ENCODE measurements at places on chromosomes 5 and 9. TPM values are rescaled to one million over a fixed set of nuclear protein-coding genes. Genes with fewer than 3 reads are reported as not detected.

GRCh38 chr5:13976867-13977830, 32.7 kb upstream of the DNAH5 start:
- DNase-seq = no peak
- no peaks in the 10 kb centered on the region for H3K36me3 ChIP-seq
- no peaks in the 10 kb centered on the region for H3K4me1 ChIP-seq
- no peaks in the 10 kb centered on the region for H3K27me3 ChIP-seq
- H3K4me3 ChIP-seq = no peak overlapping the region

- no peaks in the 10 kb centered on the region for H3K27me3 ChIP-seq
- H3K36me3 ChIP-seq = no peaks in the 10 kb centered on the region
- H3K4me1 ChIP-seq = peaks cover 8% of the 10 kb centered on the region
- no peak for DNase-seq
- H3K4me3 ChIP-seq = no peak overlapping the region
These were observed 17.1 kb upstream of the TOR1B start for GRCh38 chr9:129785866-129786265.

- H3K4me1 ChIP-seq = peaks cover 17% of the 10 kb centered on the region
- H3K27me3 ChIP-seq = no peaks in the 10 kb centered on the region
- DNase-seq = no peak
- no peak overlapping the region for H3K27ac ChIP-seq
- H3K4me3 ChIP-seq = no peak overlapping the region
These were observed 8.7 kb upstream of the GFI1B start for GRCh38 chr9:132969783-132970182.

- H3K4me1 ChIP-seq = peaks cover 15% of the 10 kb centered on the region
- H3K36me3 ChIP-seq = no peaks in the 10 kb centered on the region
- DNase-seq = no peak
- no peak overlapping the region for H3K4me3 ChIP-seq
- no peaks in the 10 kb centered on the region for H3K27me3 ChIP-seq
These were observed 175.4 kb downstream of the SLIT3 start for GRCh38 chr5:169125571-169125970.

- no peaks in the 10 kb centered on the region for H3K4me1 ChIP-seq
- H3K36me3 ChIP-seq = no peaks in the 10 kb centered on the region
- no peak overlapping the region for H3K27ac ChIP-seq
- DNase-seq = no peak
These were observed 88.8 kb downstream of the FER start for GRCh38 chr5:108836492-108836891.

DNA sequence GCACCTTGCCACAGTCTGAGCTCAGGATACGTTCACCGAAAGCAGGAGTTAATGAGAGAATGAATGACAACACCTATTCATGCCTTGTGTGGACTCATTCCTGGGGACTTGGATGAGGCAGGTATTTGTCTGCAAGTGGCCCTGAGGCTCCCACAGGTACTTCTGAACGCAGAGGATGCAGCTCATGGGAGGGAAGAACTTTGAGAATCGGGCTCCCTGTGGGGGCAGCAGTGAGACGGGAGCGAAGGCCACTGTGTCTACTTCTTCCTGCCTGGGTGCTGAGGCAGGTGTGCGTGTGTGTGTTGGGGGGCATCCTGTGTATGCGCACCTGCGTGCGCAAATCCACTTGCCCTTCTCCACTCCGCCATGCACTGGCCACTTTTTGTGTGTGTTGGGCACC, 42.2 kb downstream of the PTPN3 start:
- H3K36me3 ChIP-seq = peaks cover 4% of the 10 kb centered on the region
- H3K4me3 ChIP-seq = no peak overlapping the region
- no peaks in the 10 kb centered on the region for H3K27me3 ChIP-seq
- peaks cover 8% of the 10 kb centered on the region for H3K4me1 ChIP-seq
- DNase-seq = no peak
- no peak overlapping the region for H3K27ac ChIP-seq

GRCh38 chr9:72424131-72424530, 59.1 kb upstream of the ZFAND5 start:
- no peak for DNase-seq
- no peaks in the 10 kb centered on the region for H3K4me1 ChIP-seq
- no peak overlapping the region for H3K4me3 ChIP-seq
- no peak overlapping the region for H3K27ac ChIP-seq

DNA sequence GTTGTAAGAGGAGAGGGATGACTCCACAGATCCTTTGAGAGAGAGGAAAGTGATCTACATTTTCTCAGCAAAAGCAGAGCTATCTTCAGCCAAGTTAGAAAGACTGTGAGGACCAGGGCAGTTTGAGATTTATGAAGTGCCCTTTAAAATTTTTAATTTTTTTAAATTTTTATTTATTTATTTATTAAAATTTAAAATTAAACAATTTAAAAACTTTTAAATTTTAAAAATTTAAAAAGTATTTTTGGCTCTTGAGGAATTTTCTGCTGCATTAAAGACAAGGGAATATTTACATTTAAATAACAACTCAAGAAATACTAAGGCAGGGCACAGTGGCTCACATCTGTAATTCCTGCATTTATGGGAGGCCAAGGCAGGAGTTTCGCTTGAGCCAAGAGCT, 30.4 kb upstream of the OCLN start:
- H3K4me3 ChIP-seq = no peak overlapping the region
- no peaks in the 10 kb centered on the region for H3K36me3 ChIP-seq
- no peaks in the 10 kb centered on the region for H3K27me3 ChIP-seq
- no peak overlapping the region for H3K27ac ChIP-seq
- no peaks in the 10 kb centered on the region for H3K4me1 ChIP-seq

DNA sequence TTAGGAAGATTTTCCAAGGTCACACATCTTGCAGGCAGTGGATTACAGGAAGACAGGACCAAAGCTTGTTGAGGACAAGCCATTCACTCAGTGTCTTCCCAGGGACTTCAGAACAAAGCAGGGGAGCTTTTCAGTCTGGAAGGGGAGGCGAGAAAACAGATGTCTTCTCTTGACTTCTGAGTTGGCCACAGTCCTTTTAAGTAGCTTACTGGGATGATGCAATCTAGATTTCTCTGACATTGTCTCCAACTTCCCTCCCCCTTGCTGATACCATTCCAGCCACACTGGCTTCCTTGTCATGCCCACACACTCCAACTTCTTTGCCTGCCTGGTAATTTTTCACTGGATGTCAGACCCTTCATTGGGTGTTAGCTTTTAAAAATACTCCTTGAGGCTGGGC, 174.2 kb upstream of the TBC1D2 start:
- H3K27ac ChIP-seq = no peak overlapping the region
- DNase-seq = no peak
- H3K4me3 ChIP-seq = no peak overlapping the region
- H3K36me3 ChIP-seq = no peaks in the 10 kb centered on the region
- H3K27me3 ChIP-seq = no peaks in the 10 kb centered on the region
- H3K4me1 ChIP-seq = no peaks in the 10 kb centered on the region

DNA sequence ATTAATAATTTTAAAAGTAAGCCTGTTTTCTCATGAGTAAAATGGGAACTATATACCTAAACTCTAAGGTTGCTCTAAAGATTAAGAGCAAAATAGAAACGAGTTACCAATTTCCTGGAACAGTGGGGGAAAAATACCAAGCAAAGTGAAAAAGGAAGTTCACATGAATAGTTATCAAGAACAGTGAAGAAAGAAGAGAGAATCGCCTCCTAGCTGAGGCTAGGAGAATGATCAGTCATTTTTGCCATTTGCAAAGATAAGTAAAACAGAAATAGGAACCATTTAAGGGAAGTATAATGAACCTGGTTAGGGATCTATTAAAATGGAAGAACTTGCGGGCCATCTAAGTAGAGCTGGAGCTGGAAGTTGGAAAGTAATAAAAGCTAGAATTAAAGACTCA, 50.7 kb downstream of the P4HA2 start:
- H3K27ac ChIP-seq = no peak overlapping the region
- no peak for DNase-seq
- no peaks in the 10 kb centered on the region for H3K36me3 ChIP-seq
- H3K4me1 ChIP-seq = peaks cover 5% of the 10 kb centered on the region
- no peaks in the 10 kb centered on the region for H3K27me3 ChIP-seq

GRCh38 chr9:105070176-105070575, 142.2 kb upstream of the ABCA1 start:
- H3K4me3 ChIP-seq = no peak overlapping the region
- no peak overlapping the region for H3K27ac ChIP-seq
- H3K4me1 ChIP-seq = peaks cover 11% of the 10 kb centered on the region
- no peaks in the 10 kb centered on the region for H3K27me3 ChIP-seq
- no peak for DNase-seq
- H3K36me3 ChIP-seq = no peaks in the 10 kb centered on the region

DNA sequence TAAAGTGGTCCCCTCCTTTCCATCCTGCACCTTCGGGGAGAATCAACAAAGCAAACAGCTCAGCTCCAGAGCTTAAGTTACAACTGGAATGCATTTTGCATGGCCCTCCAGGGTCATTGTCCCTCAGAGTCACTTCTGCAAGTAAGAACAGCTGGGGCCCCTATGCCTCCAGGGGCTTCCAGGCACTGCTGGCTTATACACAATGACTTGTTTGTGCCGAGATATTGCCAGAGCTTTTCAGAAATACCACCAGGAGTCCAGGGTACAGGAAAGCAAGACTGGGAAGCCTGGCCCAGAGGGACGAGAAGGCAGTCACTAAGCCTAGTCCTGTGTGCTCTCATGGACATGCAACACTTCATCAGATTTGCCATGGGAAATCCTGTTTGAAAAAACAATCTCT, 11.3 kb downstream of the FRMD3 start:
- no peak for DNase-seq
- no peak overlapping the region for H3K4me3 ChIP-seq
- H3K27ac ChIP-seq = no peak overlapping the region
- H3K4me1 ChIP-seq = no peaks in the 10 kb centered on the region
- H3K36me3 ChIP-seq = no peaks in the 10 kb centered on the region

DNA sequence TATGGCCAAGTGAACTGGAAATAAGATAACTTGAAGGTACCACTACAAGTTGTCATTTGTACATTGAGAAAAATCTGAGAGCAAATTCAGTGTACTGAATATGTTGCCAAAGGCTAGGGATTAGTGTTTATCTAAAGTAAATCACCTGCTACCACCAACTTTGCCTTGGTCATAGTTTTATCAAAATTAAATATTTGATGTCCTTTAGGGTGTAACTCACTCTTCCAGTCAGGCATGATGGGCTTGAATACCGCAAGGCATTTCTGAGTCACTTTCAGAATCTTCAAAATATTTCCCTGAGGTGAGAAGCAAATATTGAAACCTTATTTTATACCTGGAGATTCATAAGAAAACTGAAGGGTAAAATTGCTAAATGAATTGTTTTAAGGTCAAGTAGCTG, 1338.6 kb upstream of the ACO1 start:
- H3K4me3 ChIP-seq = no peak overlapping the region
- DNase-seq = peak; percentile 54
- H3K27me3 ChIP-seq = no peaks in the 10 kb centered on the region
- H3K36me3 ChIP-seq = no peaks in the 10 kb centered on the region

- H3K36me3 ChIP-seq = peaks cover 8% of the 10 kb centered on the region
- H3K4me3 ChIP-seq = no peak overlapping the region
- H3K27me3 ChIP-seq = no peaks in the 10 kb centered on the region
- DNase-seq = no peak
These were observed 49.4 kb downstream of the NUP214 start for GRCh38 chr9:131174681-131175239.

GRCh38 chr9:109086221-109086620, 33.5 kb downstream of the TMEM245 start:
- no peak overlapping the region for H3K4me3 ChIP-seq
- peaks cover 9% of the 10 kb centered on the region for H3K4me1 ChIP-seq
- H3K27me3 ChIP-seq = no peaks in the 10 kb centered on the region
- no peak overlapping the region for H3K27ac ChIP-seq
- no peak for DNase-seq
- H3K36me3 ChIP-seq = peaks cover 19% of the 10 kb centered on the region

- DNase-seq = no peak
- no peaks in the 10 kb centered on the region for H3K4me1 ChIP-seq
- no peak overlapping the region for H3K4me3 ChIP-seq
- H3K27me3 ChIP-seq = no peaks in the 10 kb centered on the region
- H3K36me3 ChIP-seq = no peaks in the 10 kb centered on the region
These were observed 321.2 kb upstream of the CCNH start for GRCh38 chr5:87733897-87734296.

DNA sequence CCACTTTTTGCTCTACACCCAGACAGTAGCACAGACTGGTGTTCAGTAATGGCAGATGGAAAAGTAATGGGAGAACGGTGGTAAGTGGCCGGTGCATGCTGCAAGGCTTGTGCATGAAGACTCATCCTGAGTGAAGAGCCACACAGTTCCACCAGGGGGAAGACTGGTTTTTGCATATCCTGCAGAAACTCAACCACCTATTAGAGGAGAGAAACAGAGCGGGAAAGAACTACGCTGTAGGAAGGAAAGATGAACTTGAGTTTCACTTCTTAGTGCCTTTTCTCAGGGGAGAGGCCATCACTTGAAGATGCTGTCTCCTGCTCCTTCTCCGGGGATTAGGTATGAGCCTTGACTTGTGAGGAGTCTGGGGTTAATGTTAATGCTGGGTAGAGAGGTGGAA, 9.4 kb upstream of the PRSS3 start:
- no peaks in the 10 kb centered on the region for H3K27me3 ChIP-seq
- peak overlapping the region; percentile 89 for H3K27ac ChIP-seq
- H3K36me3 ChIP-seq = no peaks in the 10 kb centered on the region
- H3K4me3 ChIP-seq = no peak overlapping the region
- peak; percentile 78 for DNase-seq
- H3K4me1 ChIP-seq = peaks cover 32% of the 10 kb centered on the region

DNA sequence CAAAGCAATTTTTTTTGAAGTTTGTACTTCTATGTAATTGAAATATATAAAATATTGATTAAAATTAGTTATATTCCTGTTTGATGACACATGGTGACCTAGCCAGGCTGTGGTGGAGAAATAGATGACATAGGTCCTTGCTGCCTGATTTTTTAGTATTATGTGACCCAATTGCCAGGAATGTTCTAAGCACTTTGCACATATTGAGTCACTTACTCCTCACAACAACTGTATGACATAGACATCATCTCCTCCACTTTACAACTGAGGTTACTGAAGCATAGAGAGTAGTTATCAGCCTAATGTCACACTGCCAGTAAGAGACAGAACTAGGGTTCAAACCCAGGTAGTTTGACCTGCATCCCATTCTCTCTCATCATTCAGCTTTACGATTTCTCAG, 26.2 kb upstream of the SNX18 start:
- no peaks in the 10 kb centered on the region for H3K27me3 ChIP-seq
- no peak overlapping the region for H3K4me3 ChIP-seq
- H3K36me3 ChIP-seq = no peaks in the 10 kb centered on the region
- DNase-seq = no peak
- no peak overlapping the region for H3K27ac ChIP-seq

GRCh38 chr9:134134949-134135342, 936 bp upstream of the WDR5 start:
- peak overlapping the region; percentile 77 for H3K4me3 ChIP-seq
- DNase-seq = no peak
- H3K27me3 ChIP-seq = no peaks in the 10 kb centered on the region
- peak overlapping the region; percentile 95 for H3K27ac ChIP-seq
- no peaks in the 10 kb centered on the region for H3K36me3 ChIP-seq
- H3K4me1 ChIP-seq = peaks cover 58% of the 10 kb centered on the region

Gene OLFM1
- total RNA-seq = 6.3 TPM

Gene PRSS3
- 604 TPM for total RNA-seq

Gene ABITRAM
- 6.3 TPM for total RNA-seq

Gene FAM221B
- 0.33 TPM for total RNA-seq

Gene RNF224
- total RNA-seq = not detected

Gene MZB1
- 12.2 TPM for total RNA-seq

Gene FAM78A
- 0.78 TPM for total RNA-seq

Gene AGPAT2
- total RNA-seq = 94.2 TPM

Data from body of pancreas (tissue), 4 donors.